ENCODE measurements at places on chromosomes 12 and 14. TPM values are rescaled to one million over a fixed set of nuclear protein-coding genes. Genes with fewer than 3 reads are reported as not detected.

Gene PRPF39
- total RNA-seq, result 23.4 TPM

Gene PTPRB
- 0.38 TPM for total RNA-seq

Gene LARP4
- total RNA-seq, result 28.3 TPM

Gene ZC2HC1C
- 0.90 TPM for total RNA-seq

Gene CCDC177
- not detected for total RNA-seq

Gene SLC5A8
- not detected for total RNA-seq

Gene TAS2R9
- not detected for total RNA-seq

Gene IFI27L1
- 13.1 TPM for total RNA-seq

Gene KLRG1
- under 0.01 TPM for total RNA-seq

Gene SLC10A1
- not detected for total RNA-seq

Measured in bronchial epithelial cell (primary cell).